Kasumi-1 (cell line): ENCODE measurements at places on chromosomes 4 and X.

- DNase-seq: no peak
Observed at GRCh38 chr4:48799157-48799556, 19.1 kb upstream of the FRYL start.

GRCh38 chr4:165096776-165097175 is 15.9 kb downstream of the TMEM192 start:
- peak; percentile 45 for DNase-seq

DNA sequence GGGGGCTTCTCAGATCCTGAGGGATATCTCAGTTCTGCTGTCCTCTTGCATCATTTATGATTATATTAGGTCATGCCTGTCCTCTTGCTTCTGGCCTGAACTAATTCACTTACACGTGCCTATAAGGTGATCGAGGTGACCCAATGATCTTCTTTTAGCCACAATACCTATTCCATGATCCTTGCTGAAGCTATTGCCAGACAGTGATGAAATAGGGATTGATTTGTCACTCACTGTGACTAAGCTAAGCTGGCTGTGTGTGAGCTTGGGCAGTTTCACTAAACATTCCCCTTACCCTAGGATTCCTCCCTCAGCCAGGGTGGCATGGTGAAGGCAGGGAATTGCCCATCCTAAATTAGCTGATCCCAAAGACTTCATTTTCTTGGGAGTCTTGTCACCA is 19.0 kb downstream of the HADH start:
- DNase-seq: no peak

GRCh38 chr4:113675731-113676697 is 85.5 kb downstream of the CAMK2D start:
- no peak for DNase-seq

- no peak for DNase-seq
Observed at GRCh38 chrX:119667111-119667878, 25.7 kb downstream of the SEPTIN6 start.

DNA sequence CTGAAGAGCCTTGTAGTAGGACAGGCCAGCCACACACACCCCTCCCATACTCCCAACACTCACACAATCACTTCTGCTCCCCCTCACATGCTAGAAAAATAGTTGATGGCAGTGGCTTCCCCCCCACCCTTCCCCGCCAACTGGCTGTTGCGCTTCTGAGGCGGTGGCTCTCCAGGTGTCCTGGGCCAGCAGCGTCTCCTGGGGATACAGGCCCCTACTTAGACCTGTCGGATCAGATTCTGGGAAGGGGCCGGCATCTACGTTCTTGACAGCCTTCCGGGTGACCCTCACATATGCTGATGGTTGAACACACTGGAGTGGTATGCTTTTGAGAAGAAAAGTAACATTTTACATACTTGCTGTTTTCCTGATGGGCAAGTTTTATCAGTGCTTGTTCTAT is 39.9 kb downstream of the TNIP2 start:
- no peak for DNase-seq
